ENCODE measurements at places on chromosomes 7 and 10.
A peak's percentile ranks its signal among the peaks of the same experiment; 100 is the strongest.

DNA sequence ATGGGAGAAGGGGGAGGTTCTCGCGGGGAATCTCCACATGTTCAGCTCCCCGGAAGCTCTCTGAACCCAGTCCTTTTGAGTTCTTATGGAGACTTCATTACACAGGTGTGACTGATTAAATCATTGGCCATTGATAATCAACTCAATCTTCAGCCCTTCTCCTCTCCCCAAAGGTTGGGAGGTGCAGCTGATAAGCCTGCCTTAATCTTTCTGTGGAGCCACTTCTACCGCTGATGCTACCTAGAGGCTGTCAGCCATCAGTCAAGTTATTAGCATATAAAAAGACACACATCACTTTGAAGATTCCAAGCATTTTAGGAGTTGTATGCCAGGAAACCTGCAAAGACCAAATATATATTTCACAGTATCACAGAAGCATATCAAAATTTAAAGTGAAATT is 91.7 kb downstream of the MARCHF5 start:
- DNase-seq, result no peak

DNA sequence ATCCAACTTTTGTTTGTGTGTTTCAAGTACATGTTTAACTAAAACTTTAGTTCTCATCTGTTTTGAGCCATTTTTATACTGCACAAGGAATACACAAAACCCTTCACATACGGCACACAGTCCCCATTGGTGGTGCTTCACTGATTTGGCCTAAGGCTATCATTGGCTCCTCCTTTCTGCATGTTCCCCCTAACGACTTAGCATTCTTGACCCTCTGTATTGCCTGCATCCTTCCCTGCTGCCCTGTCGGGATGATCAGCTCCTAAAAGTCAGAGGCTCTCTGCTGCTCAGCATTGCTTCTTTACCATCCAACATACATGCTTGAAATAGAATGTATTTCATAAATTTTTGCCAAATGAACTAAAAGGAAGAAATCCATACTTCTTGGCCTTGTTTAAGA is 111.4 kb upstream of the ABCB5 start:
- DNase-seq, result no peak

- DNase-seq, result no peak
These were observed 139.7 kb upstream of the TMEM72 start for GRCh38 chr10:44771233-44771995.

- no peak for DNase-seq
These were observed 132.1 kb downstream of the KLF6 start for GRCh38 chr10:3652886-3653285.

GRCh38 chr7:43104874-43105520 is 7.5 kb upstream of the HECW1 start:
- no peak for DNase-seq

DNA sequence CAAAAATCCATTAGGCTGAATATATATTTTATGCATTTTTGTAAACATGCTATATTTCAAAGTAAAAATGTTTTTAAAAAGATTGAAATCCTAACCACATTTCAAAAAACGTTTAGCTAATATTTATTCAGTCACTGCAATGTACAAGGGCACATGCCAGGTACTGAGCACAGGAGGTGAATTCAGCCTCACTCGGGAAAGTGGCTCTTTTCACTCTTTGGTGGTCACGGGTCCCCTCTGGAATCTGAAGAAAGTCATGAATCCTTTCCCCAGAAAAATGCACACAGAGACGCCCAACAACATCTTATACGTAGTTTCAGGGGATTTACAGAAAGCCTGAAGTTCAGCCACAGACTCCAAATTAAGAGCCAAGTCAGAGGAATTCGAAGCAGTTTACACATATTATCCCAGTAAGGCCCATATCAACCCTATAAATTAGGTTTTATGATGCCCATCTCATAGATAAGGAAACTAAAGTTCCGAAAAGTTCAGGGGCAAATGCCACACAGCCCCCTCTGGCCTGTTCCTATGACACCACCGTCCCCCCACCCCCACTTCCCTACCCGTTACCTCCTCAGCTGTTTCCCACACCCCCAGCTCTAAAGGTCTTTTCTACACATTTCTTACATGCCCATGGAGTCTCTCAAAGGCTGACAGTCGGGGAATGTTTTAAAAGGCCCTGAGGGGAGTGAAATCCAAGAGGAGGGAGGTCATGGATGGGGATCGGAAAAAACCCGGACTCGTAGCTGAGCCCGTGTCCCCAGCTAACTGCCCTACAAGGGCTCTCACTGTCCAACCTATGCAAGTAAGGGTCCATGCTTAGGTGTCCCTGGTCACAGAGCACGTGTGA is 9.6 kb upstream of the SVOPL start:
- DNase-seq, result no peak

DNA sequence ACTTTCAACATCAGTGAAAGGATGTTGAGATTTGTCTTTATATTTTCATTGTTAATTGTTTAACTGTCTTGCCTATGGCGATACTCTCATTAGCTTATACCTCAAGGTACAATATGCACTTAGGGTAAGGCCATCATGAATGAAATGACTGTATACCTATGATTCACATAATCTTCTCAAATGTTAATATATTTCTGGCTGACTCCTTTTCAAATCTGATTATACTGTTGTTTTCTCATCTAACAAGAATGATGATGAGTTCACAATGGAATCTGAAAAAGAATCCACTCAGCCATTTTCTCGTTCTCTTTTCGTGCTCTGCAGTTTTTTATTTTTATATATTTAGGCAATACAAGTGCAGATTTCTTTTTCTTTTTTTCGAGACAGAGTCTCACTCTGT is 159.1 kb downstream of the ARHGAP12 start:
- no peak for DNase-seq

- no peak for DNase-seq
These were observed 51.3 kb downstream of the BRAF start for GRCh38 chr7:140873434-140873833.

GRCh38 chr7:97018791-97019531 is 5.7 kb downstream of the DLX5 start:
- DNase-seq, result no peak

GRCh38 chr10:124688889-124689670 is 55.1 kb downstream of the FAM53B start:
- DNase-seq, result no peak

DNA sequence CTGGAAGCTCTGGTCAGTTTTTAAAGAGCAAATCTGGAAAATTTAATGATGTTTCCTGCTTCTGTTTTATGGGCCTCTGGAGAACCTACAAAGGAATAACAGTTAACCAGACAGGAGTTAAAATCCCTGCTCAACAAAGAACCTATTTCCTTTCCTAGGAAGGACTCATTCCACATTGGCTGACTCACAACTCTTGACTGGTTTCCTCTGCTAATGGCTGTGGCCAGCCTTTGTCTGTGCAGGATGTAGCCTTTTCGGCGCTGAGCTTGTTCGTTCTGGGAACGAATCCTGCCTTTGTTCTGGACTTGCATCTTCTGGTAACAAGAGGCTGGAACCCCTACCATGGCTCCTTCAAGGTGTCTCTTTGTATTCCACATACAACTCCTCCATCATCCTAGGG is 112.8 kb upstream of the PDCD4 start:
- no peak for DNase-seq

GRCh38 chr10:85204814-85205213 is 876.4 kb downstream of the CCSER2 start:
- DNase-seq, result no peak

DNA sequence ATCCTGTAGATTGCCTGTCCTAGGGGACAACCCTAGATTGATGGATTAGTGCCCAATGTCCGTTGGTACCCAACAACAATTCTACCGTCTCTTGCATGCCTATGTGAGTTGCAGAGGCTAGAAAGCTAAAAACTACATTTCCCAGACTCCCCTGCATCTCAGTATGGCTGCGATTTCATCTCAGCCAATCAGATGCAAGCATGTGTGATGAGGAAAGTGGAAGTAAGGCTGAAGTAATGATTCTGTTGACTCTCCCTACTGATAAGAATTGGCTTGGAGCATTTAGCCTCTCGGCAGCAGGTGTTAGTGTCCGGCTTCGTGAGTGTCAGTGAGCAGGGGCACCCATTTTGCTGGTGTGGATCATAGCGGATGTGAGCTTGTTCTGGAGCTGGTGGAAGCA is 171.9 kb downstream of the FGFR2 start:
- DNase-seq, result no peak

- no peak for DNase-seq
These were observed 75.9 kb downstream of the BMPER start for GRCh38 chr7:33981226-33981625.

DNA sequence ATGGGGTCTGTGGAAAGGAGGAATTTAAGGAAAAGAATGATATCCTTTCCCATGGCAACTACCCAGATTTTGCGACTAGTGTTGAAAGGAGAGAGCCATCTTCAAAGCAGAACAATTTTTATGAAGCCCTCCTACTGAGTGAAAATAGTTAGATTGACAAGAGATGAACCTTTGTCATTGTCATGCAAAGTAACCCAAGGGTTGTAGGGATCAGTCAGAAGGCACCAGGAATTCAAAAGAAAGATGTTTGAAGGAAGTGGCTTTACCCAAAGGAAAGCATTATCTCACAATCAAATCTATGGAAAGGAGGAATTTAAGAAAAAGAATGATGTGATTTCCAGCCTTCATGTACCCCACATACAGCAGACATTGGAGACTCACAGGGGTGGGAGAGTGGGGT is 544.4 kb downstream of the IPMK start:
- DNase-seq, result no peak

DNA sequence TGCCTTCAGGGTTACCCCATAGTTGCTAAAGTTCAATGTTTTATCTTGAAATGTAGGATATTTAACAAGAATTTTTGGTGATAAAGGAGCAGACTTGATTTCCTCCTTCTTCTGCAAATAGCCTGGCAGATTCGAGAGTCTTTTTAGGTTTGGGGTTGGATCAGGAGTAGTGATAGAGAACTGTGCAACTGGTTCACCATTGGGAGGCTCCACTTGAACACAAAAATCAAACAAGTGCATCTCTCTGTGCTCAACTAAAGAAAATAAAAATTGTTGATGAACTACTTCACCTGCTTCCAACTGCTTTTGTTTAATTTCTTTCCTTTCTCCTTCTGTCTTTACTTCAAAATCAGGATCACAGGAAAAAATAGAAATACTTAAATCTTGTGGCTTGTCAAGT is 58.5 kb downstream of the MACC1 start:
- no peak for DNase-seq

DNA sequence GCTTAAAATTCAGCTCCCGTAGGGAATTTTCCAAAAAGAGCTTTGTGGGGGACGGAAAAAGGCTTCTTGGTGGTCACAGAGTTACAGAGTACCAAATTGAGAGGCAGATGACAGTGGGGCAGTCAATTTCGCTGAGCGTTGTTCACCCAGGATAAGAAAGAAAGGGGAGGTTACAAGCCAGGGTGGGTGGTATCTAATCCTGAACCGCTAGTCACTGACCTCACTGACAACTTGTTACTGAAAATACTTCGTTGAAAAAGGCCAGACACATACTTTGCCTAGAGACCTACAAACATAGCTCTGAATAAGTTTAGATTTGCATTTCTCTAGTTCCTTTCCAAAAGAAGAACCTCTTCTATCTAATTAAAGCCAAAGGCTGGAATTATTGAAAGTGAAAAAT is at the start of gene CTNNA3:
Gene CTNNA3, minus strand, starts transcription at position 167 of the 400 bp plus-strand sequence.
- no peak for DNase-seq

GRCh38 chr7:41579961-41580935 is 122.6 kb downstream of the INHBA start:
- no peak for DNase-seq

GRCh38 chr7:2819161-2819953 is 24.8 kb downstream of the GNA12 start:
- peak; percentile 33 for DNase-seq

GRCh38 chr10:93680412-93681047 is 21.9 kb downstream of the FRA10AC1 start:
- DNase-seq, result no peak

DNA sequence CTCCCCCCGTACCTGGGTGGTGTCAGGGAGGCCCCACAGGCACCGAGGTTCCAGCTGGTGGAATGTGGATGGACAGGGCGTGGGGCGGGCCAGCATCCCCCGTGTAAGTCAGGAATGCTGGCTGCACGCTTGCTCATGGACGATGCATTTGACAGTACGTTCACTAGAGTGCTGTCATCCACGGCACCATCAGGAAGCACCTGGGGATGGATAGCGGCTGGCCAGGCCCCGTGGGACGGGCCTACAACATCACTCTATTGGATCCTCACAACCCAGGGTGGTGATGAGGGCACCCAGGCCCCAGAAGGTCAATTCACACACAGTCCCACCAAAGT is 63.6 kb downstream of the INSIG1 start:
- no peak for DNase-seq

DNA sequence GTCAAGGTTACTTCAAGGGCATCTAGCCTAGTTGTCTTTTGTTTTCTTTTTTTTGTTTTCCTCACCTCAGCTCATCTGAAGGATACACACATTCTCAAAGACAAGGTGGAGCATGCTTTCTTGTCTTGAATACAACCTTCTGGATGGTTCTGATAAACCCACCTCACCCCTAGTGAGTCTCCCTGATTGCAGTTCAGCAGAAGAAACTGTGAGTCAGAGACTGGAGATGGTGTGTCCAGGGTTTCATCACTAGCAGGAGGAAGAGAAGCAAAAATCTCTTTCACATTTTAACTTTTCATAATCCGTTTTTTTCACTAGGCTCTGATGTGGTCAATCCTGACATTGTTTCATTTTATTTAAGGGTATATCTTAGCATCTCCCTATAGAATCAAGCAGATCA is 143.0 kb upstream of the NRBF2 start:
- no peak for DNase-seq

DNA sequence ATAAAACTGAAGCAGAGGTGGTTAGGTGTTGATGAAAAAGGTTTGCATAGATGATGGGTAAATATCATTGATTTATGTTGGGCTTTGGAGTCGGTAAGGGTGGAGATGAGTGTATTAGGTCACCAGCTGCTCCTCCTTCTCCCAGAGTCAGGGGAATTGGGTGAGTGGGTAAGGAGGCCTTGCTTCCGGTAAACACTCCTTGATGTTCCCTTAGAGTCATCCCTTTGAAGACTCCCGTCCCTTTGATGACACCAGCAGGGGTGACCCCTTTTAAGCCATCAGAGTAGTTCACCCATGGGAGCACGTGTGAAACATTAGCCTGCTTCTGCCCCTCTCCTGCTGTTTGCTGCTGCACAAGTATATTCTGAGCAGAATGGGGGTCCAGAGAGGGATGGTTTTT is 92.2 kb upstream of the DKK1 start:
- no peak for DNase-seq

- no peak for DNase-seq
These were observed 370.0 kb upstream of the IGFBP3 start for GRCh38 chr7:46291050-46291438.

Measured in coronary artery (tissue), 2 donors.